ENCODE measurements at places on chromosomes 2 and 18.

- no peak for DNase-seq
These were observed 24.3 kb upstream of the FOSL2 start for GRCh38 chr2:28368357-28368798.

DNA sequence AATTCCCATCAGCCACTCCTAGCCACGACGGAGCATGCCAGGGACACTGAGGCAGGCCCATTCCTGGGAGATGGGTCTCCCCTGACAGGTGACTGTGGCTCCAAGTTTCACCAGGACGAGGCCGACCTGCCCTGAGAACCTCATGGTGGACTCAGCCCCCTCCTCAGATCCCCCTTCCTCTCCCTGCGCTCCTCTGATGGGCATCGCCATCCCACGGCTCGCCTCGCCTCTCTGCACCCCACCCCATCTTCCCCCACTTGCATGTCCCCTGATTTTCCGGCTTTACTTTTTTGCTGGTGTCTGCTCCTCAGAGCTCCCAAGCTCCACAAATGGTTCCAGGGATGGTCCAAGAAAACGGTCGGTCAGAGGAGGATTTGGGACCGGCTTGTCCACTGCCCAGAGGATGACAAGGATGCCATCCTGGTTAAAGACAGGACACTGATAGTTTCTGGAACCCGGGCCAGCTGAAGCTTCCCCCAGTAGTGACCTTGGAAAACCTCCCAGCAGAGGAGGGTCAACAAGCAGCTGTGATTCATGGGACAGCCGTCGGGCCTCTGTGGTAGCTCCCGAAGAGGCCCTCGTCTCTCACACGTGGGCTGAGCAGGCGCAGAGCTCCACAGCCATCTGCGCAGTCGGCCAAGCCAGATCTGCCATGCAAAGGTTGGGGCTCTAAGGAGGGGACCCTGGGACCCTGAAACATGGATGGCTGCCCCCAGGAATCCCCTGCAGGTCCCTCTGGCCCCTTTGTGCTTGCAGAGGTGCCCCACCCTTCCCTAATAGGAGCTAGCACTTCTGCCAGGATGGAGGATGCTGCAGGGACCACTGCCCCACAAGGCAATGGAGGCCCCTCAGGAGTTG lies 87.8 kb upstream of the SLC66A3 start:
- DNase-seq = no peak

DNA sequence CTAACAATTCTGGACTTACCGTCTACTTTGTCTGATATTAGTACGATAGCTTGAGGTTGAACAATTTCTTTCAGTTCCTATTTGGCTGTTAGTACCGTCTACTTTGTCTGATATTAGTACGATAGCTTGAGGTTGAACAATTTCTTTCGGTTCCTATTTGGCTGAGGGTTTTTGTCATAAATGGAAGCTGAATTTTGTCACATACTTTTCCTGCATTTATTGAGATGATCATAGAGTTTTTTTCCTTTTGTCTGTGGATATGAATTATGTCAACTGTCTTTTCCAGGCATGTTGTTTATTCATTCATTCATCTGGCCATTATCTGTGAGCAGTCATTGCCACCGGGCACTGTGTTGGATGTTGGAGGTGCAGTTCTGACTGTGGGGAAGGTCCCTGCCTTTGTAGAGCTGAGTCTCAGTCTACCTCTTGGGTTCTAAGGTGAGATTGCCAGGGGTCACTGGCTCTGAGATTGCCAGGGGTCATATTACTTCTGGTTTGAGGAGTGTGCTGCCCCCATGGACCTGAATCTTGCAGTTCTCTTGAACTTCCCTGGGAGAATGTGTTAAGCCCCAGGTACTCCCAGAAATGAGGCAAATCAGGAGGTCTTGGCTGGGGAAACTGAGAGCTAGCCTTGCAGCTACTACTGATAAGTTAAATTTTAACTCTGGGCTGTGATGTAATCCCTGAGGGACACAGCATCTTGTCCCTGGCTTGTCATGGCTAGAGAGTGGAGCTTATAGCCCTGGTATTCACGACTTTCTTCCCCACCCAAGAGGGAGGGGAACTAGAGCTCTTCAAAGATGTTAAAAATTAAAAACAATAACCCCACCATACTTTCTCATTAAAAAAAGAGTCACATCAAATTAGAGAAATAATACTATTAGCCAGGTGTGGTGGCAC lies 89.1 kb upstream of the MBOAT2 start:
- no peak for DNase-seq

DNA sequence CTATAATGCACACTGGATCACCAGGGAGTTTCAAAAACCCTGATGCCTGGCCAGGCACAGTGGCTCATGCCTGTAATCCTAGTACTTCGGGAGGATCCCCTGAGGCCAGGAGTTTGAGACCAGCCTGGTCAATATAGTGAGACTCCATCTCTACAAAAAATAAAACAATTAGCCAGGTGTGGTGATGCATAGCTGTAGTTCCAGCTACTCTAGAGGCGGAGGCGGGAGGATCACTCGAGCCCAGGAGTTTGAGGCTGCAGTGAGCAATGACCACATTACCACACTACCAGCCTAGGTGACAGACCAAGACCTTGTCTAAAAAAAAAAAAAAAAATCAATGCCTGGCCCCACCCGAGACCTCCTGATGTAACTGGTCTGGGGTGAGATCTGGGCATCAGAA lies 137.2 kb downstream of the MTCL1 start:
- DNase-seq = no peak

- no peak for DNase-seq
These were observed 2.5 kb upstream of the ADRA2B start for GRCh38 chr2:96118698-96119388.

DNA sequence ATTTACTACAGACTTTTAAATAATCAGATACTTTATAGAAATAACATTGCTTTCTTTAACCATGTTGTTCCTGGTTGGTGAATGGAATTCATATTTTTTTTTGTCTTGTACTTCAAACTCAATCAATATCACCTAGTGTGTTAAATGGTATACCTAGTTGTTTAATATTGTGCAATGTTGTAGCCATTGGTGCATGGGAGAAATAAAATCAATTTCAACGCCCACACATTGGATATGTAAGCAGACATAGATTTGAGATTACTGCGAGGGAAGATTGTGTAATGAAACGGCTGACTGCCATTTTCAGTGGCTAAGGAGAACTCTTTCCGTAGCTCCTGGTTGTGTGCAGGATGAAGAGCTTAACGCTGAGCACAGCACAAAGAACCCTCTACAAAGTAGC lies 626.1 kb downstream of the TMEM182 start:
- DNase-seq = no peak

GRCh38 chr2:67701011-67701410 lies 303.9 kb downstream of the ETAA1 start:
- no peak for DNase-seq

- DNase-seq = no peak
These were observed 62.8 kb upstream of the HDAC4 start for GRCh38 chr2:239463541-239464165.

DNA sequence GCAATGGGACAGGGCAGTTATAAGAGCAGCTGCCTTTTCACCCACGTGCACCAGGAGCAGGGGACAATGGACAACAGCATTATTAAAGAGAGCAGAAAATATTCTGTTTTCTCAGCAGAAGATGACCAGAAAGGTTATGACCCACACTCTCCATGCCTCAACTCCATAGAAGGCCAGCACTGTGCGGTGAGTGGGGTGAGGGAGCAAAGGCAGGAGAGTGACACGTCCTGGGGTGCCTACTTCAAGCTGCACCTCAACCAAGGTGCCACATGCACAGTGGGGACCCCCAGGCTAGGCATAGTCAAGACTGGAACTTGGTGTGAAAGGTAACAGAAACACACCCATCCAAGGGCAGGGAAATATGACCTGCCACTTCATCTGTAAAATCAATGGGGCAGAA lies 50.4 kb downstream of the POLR1A start:
- no peak for DNase-seq

DNA sequence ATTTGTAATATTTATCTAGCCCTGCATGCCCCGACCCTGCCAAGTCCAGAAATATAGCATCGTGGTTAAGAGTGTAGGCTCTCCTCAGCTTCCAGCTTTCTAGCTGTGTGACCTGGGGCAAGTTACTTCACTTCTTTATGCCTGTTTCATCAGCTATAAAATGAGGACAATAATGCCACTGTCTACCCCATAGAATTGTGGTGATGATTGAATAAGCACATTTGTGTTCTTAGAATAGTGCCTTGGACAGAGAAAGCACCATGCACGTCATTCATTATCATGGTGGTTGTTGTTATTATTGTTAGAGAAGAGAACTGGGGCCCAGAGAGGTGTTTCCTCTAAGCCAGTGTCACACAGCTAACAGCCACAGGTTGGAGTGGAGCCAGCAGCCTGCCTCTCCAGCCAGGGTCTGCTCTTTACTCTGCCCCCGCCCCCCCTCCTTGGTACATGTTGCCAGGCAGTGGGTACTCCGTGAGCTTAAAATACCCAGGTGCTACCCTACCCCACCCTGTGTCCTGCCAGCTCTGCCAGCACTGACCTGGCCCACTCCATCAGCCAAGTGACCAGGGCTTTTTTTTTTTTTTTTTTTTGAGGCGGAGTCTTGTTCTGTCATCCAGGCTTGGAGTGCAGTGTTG lies 202.1 kb downstream of the CTIF start:
- DNase-seq = no peak

DNA sequence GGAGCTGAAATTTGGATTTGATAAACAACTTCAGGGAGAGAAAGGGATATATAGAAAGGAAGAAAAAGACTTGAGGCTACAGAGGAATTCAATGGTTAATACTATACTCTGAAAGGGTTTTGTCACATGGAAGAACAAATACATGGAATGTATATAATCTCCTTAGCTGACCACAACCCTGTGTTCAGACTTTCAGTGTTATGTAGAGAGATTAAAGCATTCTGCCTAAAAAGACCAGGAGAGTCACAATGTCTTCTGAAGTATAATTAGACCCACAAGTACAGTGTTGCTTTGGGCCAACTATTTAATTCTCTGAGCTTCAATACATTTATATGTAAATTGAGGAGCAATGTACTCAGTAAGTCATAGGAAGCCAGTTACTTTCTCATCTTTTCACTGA lies 123.8 kb upstream of the FSHR start:
- no peak for DNase-seq

- no peak for DNase-seq
These were observed 11.9 kb downstream of the FRZB start for GRCh38 chr2:182854375-182855105.

GRCh38 chr2:141162314-141162713 lies 968.5 kb downstream of the LRP1B start:
- no peak for DNase-seq

DNA sequence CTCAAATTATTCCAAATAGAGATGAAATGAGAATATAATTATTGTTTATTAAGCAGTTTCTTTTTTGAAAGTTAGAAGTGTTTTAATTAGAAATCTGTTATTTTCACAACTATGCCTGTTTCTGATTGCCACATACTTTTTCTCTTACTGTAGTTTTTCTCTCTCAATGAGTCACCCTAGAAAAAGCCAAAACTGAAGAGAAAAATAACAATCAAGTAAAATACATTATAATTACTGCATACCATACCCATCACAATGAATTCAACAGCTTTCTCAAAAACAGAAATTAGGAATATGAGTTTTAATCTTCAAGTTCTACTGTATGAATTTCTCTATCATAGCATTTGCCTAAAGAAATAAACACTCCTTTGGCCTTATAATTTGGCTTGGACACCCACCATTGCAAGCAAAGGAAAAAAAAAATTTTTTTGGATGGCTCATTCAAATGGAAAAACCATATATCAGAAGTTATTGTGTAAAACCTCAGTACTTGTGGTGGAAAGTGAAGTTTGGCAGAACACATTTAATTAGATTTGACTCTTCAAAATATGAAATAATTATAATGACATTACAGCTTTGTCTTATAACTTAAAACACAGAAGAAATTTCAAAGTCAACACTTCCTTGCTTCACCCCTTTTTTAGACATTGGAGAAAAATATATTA lies 138.5 kb downstream of the DYM start:
- no peak for DNase-seq

GRCh38 chr2:20660506-20661420 lies 6.2 kb upstream of the GDF7 start:
- no peak for DNase-seq

DNA sequence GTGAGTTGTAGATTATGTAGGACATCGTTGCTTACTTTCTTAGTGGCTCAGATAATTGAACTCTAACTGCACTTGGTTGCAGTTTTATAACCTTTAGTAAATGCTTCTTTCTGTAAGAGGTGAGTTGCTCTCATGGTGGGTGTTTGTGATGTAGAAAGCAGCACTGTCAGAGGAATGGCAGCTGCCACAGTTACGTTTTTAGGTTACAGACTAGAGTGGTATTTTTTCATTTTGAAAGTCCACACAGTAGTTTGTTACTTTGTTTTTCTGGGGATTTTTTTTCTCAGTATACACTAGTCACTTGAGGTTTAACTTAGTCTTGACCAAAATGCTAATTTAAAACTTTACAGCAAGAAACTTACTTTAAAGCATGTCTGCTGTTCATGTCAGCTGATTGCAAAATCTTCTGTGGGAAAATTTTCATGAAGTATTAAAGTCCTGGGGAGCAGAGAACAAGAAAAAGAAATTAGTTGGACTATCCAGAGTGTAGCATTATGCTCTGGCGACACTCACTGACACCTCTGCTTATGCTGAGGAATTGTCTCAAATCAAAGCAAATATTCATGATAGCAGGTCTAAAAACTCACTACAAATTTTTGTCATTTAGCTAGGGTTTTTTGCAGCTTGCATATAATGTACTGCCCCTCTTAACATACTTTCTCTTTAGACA lies 14.8 kb downstream of the AFTPH start:
- DNase-seq = no peak

DNA sequence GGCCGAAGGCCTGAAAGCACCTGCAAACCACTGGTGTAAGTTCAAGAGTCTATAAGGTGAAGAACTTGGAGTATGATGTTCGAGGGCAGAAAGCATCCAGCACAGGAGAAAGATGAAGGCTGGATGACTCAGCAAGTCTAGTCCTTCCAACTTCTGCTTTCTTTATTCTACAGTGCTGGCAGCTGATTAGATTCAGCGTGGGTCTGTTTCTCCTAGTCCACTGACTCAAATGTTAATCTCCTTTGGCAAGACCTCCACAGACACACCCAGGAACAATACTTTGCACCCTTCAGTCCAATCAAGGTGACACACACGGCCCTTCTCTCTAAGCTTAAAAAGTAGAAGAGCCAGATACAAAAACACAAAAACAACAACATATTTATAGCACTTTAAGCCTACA lies 43.4 kb downstream of the NMS start:
- no peak for DNase-seq

DNA sequence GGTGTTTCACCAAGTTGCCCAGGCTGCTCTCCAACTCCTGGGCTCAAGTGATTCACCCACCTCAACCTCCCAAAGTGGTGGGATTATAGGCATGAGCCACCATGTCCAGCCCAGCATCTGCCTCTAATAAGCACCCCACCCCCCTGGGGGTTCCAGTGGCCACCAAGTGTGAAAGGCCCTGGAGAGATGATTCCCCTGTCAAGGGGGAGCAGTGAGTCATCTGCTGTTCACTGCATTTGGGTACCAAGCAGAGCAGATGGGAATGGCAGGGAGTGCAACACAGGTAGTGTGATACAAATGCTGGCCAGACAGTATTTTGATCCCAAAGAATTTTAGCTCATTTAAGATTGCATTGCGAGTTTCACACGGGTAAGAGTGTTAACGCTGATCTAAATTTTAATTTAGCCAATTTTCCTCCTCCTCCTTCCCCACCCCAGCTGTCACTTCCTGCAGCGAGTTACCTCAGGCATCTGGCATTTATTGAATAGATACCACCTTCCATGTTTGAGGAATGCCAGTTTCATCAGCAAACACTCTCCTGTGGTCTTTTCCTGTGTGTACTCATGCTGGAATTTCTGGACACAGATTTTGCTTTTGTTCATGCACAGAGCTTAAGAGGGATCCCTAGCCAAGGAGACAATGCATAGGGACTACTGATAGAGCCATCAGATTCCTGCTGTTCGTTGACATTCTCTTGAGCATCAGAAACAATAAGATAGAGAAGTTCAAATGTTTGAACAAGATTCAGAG lies 32.4 kb upstream of the NCK2 start:
- no peak for DNase-seq
